ENCODE measurements at places on chromosomes 5 and 9.

GRCh38 chr9:106892632-106893031, 29.7 kb downstream of the ZNF462 start:
- peak; percentile 24 for DNase-seq

- DNase-seq = no peak
Measured at GRCh38 chr5:60494635-60495034, 205.3 kb downstream of the DEPDC1B start.

- DNase-seq = no peak
Measured at GRCh38 chr5:2286250-2286649, 403.5 kb upstream of the IRX4 start.

GRCh38 chr9:96270236-96270744, 31.7 kb downstream of the HSD17B3 start:
- no peak for DNase-seq

GRCh38 chr5:45677524-45677923, 18.7 kb downstream of the HCN1 start:
- no peak for DNase-seq

GRCh38 chr5:167355346-167355745, 936.1 kb upstream of the WWC1 start:
- DNase-seq = no peak

DNA sequence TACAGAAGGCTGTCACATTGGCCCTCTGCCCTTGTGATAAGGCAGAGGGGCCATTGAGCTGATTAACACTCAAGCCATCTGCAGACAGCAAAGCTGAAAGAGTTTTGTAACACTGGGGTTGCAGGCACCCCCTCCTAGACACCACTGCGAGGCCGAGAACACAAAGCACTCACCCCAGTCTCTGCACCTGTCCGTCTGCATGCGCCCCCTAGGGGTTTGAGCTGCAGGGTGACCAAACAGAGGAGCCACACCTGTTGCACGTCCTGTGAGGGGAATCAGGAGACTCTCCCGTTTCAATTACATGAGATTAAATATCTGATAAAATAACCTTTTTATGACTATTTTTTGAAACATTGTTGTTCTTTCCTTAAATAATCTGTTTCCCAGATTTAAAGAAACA, 1180.4 kb downstream of the CDH9 start:
- DNase-seq = no peak

GRCh38 chr5:27947088-27947487, 908.7 kb upstream of the CDH9 start:
- no peak for DNase-seq

DNA sequence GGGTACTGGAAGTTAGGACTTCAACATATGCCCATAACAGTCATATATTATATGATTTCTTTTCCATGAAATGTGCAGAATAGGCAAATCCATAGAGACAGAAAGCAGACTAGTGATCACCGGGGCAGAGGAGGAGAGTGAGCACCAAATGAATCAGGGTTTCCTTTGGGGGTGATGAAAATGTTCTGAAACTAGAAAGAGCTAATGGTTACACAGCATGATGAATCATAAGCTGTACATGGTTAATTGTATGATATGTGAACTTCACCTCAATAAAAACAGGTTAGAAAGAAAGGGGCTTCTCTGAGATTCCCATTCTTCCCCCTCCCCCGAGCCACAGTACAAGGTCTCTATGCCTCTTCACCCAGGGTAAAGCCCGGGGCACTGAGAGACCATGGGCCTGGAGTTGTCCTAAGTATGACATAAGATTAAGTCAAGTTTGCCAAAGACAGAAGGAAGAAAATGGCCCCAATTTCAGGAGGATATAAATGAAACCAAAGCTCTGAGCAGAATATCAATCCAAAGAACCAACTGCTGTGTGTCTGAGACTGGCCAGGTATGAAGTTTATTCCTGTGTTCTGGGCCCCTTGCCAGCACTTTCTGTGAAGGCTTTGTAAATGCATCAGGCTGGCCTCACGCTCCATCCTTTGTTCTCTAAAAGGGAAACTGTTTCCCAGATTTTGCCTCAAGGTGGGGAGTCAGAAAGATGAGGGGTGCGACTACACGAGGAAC, 243.8 kb downstream of the CDK5RAP2 start:
- no peak for DNase-seq

GRCh38 chr9:124133727-124134126, 122.2 kb downstream of the LHX2 start:
- peak; percentile 36 for DNase-seq

DNA sequence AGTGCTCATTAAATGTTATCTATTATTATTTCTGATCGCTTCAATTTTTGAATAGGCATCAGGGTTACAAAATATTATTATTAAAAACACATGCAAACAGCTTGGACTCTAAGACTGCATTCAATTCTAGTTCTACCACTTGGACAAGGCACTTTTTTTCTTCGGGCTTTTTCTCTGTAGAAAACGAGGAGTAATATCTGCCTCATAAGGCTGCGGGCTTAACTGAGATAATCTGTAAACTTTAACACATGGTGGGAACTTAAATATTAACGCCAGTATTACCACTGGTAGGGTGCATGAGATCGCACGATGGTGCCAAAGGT, 511 bp upstream of the SPDL1 start:
- DNase-seq = no peak

- no peak for DNase-seq
Measured at GRCh38 chr9:93126825-93127368, 7.2 kb downstream of the NINJ1 start.

DNA sequence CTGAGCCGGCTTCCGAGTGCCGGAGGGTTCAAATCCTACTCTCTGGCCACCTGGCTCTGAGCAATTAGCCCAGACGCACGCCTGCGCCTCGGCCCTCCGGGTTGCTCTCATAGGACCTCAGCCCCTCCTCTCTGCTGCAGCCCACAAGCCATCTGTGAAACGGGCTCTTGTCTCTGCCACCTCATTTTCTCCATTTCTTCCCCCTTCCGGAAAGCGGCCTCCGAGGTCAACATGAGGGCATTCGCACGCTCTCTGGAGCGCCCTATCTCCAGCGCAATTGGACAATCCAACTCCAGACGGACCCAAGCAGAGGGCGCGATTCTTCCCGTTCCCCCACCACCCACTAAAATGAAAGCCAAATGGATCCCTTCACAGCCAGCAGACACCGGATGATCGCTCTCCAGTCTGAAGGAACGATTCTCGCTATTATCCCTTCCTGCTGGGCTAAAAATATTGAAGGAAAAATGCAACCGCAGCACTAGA, 41.5 kb downstream of the VAV2 start:
- DNase-seq = peak; percentile 65

- DNase-seq = no peak
Measured at GRCh38 chr5:13771011-13771571, 173.4 kb downstream of the DNAH5 start.

- no peak for DNase-seq
Measured at GRCh38 chr9:37364751-37365360, 57.6 kb upstream of the GRHPR start.

DNA sequence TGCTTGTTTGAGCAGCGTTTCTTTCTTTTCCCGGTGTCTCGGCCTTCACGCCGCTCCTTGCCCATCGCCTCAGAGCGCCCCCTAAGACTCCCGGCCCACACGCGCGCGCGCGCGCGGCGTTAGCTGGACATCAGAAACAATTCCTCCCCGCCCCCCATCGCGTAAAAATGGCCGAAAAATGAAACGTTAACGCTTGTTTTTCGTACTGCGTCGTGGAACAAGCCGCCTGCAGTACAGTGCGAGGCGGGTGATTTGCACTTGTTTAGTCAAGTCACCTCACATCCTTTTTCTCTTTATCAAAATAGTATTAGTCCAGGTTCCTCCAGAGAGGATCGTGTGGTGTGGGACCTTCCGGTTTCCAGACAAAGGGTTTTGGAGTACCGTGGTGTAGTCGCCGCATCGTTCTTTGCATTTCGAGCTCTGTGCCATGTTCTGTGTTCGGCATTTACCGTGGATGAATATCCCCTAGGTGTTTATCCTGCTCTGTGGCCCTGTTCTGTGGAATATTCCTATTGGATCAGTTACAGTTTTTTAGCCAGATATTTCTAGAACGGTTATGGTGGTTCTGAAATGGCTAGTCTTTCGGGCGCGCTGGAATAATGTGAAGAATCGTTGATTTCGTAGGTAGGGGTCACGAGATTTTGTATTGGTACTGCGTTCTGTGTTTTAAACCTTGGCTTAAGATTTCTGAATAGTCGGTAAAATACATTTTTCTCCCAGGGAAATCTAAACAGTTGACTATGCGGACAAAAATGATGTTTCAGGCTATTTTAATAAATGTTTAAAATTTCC, 1.0 kb downstream of the MATR3 start:
- peak; percentile 78 for DNase-seq

GRCh38 chr5:112308608-112309007, 110.5 kb downstream of the EPB41L4A start:
- DNase-seq = no peak

- no peak for DNase-seq
Measured at GRCh38 chr9:95938724-95939123, 63.2 kb downstream of the ERCC6L2 start.

GRCh38 chr9:131398204-131398603, 4.3 kb downstream of the PRRC2B start:
- DNase-seq = no peak

- DNase-seq = peak; percentile 79
Measured at GRCh38 chr5:132225165-132226032, 2.3 kb downstream of the P4HA2 start.

DNA sequence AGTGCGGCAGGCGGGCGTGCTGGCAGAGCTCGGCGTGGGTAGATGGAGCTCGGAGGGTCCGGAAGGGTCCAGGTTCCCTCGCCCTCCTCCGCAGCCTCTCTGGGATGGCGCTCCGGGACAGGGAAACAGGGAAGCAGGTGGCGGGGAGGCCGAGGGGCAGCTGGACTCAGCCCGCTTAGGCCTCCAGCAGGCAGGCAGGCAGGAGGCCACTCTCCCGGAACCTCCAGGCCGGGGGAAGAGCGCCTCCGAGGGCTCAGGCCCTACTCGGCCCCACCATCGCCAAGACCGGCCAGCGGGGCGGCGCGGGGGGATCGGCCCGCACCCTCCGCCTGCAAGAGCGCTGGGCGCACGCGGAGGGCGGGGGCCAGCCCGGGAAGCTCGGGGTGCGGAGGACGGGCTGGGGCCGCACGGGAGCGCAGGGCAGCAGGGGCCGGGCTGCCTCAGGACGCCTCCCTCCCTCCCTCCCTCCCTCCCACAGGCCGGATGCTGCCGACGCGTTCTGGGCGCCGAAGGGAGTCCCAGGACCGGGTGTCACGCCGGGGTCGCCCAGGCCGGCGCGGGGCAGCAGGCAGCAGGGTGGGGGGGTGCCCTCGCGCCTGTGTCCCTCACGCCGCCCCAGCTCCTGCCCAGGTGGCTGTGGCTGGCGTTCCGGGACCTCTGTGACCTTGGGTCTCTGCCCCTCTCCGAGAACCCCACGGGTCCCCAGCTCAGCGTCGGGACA, 977 bp downstream of the MGAT4B start:
- DNase-seq = peak; percentile 49

- DNase-seq = no peak
Measured at GRCh38 chr9:10614196-10614800, 1.5 kb upstream of the PTPRD start.

DNA sequence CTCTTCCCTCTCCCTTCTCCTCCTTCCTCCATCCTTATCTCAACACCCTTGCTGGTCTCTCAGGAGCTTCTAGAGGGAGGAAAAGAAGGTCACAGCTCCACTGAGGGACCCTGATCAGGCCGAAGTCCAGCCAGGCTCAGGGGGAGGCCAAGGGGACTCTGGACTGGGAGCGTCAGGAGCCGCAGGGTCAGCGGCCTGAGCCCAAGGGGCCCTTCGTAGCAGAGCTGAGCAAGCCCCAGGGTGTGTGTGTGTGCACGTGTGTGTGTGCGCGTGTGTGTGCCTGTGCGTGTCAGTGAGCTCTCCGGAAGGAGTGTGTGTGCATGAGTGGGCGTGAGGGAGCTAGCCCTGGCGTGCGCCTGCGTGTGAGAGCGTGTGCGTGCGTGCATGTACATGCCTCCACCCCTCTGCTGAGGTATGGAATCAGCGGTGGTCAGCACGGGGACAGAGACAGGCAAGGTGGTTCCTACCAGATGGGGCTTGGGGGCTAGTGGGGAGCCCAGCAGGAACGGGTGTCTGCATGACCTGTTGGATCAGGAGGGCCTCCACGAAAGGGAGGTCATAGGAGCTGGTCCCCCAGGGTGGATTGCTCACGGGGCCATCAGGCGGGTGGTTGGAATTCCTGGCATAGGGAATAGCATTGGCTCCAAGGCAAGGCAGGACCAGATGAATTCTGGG, 10.0 kb upstream of the AGPAT2 start:
- DNase-seq = peak; percentile 20

GRCh38 chr5:2569774-2570542, 181.5 kb downstream of the IRX2 start:
- DNase-seq = no peak

- no peak for DNase-seq
Measured at GRCh38 chr5:76689321-76690036, 26.4 kb upstream of the F2R start.

- DNase-seq = no peak
Measured at GRCh38 chr9:132722564-132723065, 52.4 kb downstream of the GTF3C4 start.

GRCh38 chr5:55003432-55004065, 18.2 kb upstream of the ESM1 start:
- DNase-seq = no peak

DNA sequence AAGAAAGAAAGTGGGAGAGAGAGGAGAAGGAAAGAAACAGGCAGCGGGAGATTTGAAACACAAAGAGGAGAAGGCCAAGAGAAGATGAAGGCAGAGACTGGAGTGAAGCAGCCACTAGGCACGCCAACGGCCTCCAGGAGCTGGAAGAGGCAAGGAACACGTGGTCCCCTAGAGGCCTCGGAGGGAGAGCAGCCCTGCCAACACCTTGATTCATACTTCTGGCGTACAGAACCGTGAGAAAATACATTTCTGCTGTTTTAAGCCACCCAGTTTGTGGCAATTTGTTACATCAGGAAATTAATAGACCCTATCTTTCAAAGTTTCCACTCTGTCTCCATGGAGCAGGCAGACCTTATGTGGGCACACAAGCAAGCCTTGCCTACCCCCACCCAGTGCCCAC, 133.4 kb downstream of the ACTL7B start:
- DNase-seq = no peak

GRCh38 chr5:78472469-78473106, 112.2 kb downstream of the SCAMP1 start:
- DNase-seq = no peak

DNA sequence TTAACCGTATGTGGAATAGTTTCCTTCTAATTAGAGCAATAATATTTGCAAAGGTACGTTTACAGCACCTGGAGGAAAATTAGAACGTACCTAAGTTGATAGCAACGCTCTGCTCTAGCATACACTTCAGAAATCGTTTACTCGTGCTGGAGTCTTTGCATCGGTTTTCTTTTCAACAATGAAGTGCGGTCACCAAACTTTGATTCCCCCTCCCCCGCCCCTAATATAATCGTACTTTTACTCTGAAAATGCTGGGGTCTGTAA, 506 bp downstream of the ADAMTS19 start:
- no peak for DNase-seq
